ENCODE measurements at places on chromosomes 1 and 21.
A peak's percentile ranks its signal among the peaks of the same experiment; 100 is the strongest.

DNA sequence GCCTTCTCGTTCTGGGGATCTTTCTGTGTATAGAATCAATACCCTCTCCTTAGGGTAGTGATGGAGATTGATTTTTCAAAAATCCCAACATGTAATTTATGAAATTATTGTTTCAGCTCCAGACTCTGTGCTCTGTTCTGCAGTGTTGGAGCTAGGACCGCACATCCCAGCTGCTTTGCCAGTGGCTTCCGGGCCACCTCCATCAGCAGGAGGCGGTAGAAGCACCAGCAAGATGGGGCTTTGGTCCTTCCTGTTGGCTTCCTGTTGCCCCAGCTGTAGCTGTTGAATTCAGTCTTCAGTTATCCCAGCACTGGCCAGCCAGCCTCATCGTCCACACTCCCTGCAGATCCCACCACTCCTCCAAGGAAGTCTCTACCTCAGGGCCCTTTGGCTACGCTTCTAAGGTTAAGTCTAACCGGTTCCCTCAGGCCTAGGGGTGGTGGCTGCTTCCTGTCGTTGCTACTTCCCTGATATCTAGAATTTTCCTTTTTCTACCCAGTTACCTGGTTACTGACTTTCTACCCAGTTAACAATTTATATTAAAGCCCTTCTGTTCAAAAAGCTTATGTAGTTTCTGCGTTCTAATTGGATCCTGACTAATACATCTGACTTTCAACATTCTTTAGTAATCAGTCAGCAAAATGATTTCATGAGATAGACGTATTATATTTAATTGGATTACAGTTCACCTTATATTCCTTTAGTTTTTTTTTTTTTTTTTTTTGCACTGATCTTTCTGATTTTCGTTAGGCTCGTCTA is 24.6 kb downstream of the GALNT2 start:
- no peak for DNase-seq

DNA sequence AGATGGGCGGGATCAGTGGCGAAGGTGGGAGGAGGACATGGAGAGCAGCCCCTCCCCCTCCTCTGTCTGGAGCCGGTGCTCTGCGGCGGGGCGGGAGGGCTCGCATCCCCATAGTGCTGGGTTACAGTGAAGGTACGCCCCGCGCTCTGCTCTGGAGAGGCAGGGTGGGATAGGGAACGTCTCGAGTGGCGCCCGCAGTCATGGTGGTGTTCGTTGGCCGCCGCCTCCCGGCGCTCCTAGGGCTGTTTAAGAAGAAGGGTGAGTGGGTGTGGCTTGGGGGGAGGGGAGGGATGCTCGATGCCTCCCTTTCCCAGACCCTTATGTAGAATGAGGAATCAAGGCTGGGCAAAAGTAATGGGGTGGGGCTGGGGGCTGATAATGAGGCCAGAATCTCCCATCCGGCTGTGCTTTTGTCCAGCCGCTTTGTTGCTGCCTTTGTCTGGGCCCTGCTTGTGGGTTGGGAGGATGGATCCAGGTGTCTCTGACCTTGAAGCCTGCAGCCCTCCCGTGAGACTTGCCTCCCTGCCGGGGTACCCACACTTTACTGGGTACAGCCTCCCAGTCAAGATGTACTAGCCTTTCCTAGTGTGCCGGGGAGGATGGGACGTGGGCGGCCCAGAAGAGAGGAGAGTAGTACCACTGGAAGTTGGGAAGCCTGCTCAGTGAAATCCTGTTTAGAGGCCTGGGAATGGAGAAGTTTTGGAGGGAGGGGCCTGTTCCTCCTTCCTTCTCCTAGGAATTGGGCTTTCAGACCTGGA is 51.4 kb downstream of the YARS1 start:
- DNase-seq, result no peak

DNA sequence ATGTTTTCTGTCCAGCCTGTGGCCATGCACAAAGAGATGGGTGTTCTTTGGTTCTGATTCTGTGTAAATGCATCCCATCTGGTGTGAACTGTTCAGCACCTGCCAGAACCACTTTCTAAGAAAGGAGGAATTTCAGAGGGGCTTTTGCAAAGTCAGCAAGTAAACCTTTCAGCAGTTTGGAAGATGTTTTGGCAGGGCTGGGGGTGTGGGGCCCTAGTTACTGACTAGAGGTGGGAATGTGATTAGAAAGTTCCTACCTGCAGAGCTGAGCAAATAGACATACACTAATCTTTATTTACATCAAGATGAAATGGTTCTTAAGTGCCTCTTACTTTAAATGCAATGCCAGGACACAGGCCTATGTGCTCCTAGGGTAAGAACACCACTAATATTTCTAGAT is 378.1 kb upstream of the USP24 start:
- no peak for DNase-seq

DNA sequence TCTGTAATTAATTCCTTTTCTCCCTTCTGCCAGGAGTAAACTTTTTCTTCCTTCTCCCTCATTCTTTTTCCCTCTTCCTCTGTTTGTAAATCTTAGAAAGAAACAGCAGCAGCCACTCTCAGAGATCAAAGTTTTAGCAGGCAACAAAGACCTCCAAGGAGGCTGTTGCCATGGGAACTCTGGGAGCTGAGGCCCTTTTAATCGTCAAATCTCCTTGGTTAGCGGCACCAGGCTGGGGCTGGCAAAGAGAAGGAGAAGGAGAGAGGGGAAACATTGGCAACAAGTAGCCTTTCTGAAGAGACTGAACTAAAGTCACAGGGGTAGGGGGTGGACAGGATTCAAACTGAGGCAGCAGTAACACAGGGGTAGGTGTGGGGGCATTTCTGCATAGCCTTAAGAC is 25.2 kb downstream of the ILDR2 start:
- DNase-seq, result no peak

DNA sequence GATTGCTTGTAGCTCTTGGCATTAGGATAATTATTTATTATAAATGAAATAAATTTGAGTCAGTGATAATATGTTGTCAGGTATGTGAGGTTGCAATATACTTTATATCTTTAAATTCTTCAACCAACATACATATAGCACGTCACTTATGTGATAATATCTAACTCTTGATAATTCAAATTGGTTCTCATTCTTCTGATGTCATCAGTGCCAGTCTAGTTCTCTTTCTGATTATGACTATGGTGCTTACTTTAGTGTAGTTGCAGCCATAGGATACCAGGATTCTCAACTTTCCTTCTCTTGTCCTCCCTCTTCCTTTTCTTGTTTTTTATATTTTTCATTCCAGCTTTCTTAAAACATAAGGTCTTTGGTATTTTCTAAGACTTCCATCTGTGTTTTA is 34.8 kb upstream of the ATP6V1G3 start:
- DNase-seq, result no peak

- no peak for DNase-seq
Observed at GRCh38 chr1:243435836-243436235, 180.0 kb downstream of the SDCCAG8 start.

DNA sequence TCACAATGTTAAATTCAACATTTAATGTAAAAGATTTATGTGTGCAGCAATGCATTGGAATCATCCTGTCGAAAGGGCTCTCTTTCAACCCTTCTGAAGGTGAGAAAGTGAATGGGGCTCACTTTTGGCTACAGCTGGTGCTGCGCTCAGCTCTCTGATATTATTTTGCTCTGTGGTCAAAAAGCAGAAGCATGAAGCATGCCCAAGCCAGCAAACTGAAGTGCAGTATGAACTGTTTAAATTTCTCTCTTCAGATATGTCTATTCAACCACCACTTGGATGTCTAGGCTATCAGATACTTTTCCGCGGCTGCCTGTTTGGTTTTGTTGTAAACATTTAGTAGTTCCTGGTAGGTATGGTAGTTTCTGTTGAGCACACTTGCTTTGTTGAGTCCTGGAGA is 216.9 kb upstream of the TMPRSS15 start:
- no peak for DNase-seq

GRCh38 chr1:244813327-244813726 is 22.1 kb upstream of the COX20 start:
- no peak for DNase-seq

GRCh38 chr1:87956072-87956471 is 627.4 kb downstream of the LMO4 start:
- no peak for DNase-seq

- no peak for DNase-seq
Observed at GRCh38 chr1:173857363-173857917, 10.3 kb downstream of the GAS5 start.

- DNase-seq, result no peak
Observed at GRCh38 chr1:115182012-115182715, 92.9 kb upstream of the TSPAN2 start.

DNA sequence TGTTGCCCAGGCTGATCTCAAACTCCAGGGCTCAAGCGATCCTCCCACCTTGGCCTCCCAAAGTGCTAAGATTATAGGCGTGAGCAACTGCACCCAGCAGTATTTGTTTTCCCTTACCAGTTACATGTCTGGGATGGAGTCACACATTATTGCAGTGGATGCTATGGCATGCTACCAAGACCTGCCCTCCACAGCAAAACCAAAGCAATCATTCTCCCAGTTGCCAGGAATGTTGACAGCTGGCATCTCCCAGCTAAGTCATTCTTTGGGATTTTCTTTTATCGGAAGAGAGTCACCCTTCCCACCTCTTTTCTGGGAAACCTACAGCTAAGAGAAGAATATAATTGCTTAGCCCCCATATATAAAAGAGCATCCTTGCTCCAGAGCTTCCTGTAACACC is 49.4 kb upstream of the RGS7 start:
- DNase-seq, result no peak

GRCh38 chr1:183431840-183432547 is 13.8 kb upstream of the NMNAT2 start:
- no peak for DNase-seq

DNA sequence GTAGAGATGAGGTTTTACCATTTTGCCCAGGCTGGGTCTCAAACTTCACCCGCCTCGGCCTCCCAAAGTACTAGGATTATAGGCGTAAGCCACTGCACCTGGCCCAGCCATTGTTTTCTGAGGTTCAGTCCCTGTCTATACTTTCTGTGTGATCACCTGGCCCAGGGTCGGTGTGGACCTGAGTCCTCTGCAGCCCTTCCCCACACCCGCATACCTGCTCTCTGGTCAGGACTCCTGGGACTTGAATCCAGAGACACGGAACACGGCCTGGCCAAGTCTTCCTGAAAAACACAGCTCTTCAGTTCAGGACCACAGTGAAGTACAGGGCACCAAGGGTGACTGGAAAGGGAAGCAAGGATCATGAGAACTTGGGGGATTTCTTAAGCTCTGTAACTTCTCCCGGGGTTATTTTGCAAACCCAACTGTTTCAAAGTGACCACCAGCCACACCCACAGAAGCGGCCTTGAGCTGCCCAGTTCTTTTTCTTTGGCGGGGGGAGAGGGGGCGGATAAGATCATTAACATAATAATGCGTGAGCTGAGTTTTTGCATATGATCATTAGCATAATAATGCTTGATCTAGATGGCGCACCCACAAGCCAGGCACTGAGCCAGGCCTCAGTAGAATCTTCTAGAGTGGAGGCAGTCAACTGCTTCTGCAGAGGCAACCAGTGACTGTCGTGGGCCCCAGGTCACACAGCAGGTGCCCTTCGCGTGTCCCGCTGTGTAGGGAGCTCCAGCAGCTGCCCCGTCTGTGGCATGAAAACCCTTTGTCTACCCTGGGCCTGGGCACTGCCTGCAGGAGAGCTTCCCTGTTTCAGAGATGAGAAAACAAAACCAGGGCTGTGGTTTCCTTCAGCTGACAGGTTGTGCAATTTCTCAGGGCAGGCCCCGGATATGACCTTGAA is 1.7 kb upstream of the NADK start:
- DNase-seq, result no peak

DNA sequence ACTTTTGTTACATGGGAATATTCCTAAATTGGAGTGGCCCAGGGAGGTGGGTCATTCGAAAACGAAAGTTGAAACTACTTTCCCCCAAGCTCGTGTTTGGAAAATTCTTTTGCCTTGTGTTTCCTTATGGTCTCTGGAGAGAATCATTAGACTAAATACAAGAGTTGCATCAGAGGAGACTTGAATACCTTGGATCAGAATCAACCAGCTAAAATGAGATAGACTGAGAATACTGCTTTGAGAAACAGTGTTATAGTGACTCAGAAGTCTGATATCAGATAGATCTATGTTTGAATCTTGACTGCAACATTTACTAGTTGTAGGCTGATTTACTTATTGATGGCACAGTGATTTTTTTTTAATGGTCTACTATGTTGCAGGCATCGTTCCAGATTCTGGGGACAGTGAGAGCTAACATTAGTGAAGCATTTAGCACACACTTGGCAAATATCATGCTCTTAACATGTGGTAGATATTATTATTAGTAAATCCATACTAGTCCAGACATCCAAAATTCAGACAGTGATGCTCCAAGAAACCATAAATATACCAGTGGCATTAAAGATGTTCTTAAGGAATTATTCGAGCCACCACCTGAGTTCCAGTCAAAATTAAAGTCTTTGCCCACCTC is 12.9 kb upstream of the ACTN2 start:
- DNase-seq, result no peak

GRCh38 chr1:192158181-192158580 is at the start of gene RGS18:
RGS18 (plus strand) TSS chr1:192158462; CDS start chr1:192158638, 176 bp downstream.
- DNase-seq, result no peak

DNA sequence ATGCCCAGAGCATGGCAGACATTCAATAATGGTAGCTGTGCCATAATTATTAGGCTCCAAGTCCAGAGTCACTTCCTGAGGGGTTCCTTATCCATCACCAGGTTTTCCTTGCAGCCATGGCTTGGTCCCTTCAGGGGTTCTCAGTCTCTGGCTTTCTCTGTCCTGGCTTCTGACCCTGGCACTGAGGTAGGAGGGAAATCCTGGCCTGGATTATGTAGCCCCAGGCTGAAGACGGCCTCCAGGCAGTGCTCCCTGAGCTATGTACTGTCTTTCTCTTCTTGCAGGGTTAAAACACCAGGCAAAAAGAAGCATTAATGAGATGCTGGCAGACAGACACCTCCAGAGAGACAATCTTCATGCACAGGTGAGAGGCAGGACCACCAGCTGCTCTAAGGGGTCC is 9.5 kb upstream of the PADI3 start:
- DNase-seq, result peak; percentile 54

DNA sequence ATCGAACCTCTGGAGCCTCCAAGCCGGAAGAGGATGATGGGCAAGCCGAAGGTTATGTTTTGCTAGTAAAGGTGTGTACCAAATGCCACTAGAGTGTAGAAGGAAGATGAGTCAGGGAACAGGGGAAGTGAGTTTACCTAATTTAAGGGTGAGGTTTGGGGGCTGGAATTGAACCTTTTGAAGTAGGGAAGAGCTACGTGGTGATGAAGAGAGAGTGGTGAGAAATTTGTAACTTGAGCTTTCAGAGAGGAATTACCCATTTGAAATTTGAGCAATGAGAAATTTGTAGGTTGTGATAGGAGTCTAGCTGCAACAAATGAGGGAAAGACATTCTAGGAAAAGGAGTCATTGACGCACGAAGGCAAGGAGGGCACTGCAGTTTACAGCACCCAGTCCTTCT is 70.0 kb upstream of the TENT5C start:
- DNase-seq, result no peak

- peak; percentile 2 for DNase-seq
Observed at GRCh38 chr1:112508278-112509004, at the start of gene WNT2B. WNT2B (plus strand) TSS chr1:112508965; CDS start chr1:112509263, 298 bp downstream.

GRCh38 chr1:242004751-242005495 is 6.0 kb upstream of the MAP1LC3C start:
- DNase-seq, result no peak
